Stimulated activated CD8-positive, alpha-beta memory T cell treated with anti-CD3 and anti-CD28 coated beads, Interleukin-2, amount 100 ng/mL, for 1 hour (primary cell): ENCODE measurements at places on chromosomes 5 and 9.

DNA sequence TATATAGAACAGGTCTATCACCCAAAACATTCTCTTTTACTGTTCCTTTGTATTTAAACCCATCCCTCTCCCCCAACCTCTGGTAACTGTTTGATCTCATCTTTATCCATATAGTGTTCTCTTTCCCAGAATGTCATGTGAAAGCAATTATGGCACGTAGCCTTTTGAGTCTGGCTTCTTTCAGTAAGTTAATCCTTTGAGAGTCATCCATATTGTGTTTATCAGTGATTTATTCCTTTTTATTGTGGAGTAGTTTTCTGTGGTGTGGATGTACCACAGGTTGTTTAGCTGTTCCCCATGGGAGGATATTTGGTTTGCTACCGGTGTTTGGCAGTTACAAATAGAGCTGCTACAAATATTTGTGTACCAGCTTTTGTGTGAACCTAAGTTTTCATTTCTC is 38.0 kb downstream of the HMGXB3 start:
- DNase-seq, result no peak

DNA sequence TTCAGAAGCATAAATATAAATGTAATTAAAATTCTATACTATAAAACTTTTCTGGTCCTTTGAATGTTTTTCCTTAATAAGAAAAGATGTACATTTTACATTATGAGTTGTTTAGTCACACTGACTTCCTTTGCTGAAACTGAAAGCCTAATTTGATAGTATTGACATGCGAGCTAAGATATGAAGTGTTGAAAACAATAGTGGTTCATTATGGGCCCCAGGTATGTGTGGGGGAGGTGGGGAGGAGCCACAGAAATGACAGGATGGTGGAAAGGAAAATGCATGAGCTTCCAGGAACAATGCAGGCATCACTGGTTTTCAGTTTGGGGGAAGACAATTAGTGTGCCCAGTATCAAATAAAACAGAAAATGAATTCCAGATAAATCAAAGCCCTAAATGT is 35.4 kb upstream of the RLN1 start:
- no peak for DNase-seq

- DNase-seq, result no peak
Observed at GRCh38 chr5:159330131-159330800, at the start of gene IL12B. Gene IL12B, minus strand, starts transcription at chr5:159330487. Its CDS starts 3,705 bp downstream, at chr5:159326782.

- no peak for DNase-seq
Observed at GRCh38 chr5:106154280-106154716, 1516.4 kb downstream of the EFNA5 start.

- DNase-seq, result no peak
Observed at GRCh38 chr5:135089912-135090311, 55.9 kb upstream of the PITX1 start.

DNA sequence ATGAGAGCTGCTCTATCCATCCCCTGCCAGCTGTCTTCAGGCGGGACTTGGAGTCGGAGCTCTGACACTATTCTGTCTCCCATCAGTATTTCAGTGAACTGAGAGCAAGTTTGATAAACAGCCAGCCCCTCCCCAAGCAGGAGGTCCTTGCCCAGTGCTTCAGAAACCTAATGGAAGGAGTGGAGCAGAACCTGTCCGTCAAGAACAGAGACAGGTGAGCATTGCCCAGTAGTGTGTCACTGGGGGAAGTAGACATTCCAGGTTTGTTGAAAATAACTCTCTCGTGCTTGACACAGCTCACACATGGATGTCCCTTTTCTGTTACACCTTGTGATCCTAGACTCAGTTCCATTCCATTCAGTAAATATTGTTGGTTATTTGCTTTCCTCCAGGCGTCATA is 13.2 kb upstream of the TLX3 start:
- DNase-seq, result no peak

DNA sequence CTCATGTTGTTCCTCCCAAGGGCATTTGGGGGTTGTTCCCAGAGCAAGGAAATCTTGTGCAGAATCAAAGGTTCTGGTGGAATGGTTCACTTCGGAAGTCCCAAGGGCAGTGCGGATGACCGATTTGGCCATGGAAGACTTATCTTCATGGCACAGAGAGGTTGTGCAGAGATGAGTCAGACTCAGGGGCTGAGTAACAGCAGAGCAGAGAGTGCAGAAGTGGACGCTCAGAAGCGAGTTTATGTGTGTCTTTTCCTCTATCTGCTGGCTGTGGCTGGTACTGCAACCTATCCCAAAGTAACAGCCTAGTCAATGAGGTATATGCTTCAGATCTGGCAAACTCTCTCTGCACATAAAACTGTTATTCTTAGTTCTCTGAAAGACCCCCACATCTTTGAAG is 118.1 kb downstream of the DPYSL3 start:
- no peak for DNase-seq

DNA sequence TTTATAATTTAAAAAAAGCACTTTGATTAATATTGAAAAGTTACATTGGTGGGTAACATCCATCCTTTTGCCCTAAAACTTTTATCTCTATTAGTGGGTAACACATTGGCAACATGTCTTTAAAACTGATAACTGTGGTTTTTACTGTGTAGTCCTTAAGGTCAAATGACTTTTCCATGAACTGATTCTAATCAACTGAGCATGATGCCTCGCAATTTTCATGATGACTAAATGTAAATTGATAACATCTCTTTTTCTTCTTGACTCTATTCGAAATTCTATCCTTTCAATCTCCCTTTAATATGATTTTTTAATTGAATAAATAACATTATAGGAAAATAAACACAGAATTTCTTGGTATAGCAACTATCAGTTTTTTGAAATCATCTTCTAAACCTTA is 6.3 kb upstream of the IL5 start:
- DNase-seq, result no peak

DNA sequence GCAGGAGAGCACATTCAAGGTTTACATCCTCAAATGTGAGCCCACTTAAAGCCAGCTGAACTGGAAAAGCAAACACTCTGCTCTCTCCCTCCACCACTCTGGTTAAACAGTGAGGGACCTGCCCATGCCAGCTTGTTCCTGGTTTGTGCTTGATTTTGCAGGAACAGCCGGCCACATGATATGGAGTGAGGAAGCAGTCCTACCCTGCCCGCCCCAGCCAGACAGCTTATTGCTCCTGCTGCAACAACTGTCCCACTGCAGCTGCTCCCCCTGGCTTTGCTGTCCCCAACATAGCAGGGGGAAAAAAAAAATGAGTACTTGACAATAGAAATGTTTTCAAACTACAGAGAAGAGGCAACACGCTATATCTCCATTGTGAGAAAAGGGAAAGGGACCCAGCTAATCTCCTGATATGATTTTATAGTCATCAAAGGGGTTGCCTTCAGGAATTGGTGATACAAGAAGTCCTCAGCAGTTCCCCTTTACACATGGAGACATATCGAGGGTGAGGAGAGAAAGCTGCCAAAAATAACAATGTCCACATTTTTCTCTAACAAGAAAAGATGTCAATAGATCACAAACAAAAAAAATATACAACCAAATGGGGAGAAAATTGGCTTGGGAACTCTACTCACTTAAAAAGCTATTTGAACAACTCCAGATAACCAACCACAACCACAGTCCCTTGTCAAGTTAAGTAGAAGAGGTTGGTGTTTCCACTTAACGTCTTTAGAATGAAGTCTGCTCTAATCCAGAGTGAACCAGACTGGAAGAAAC is 4.6 kb downstream of the MYO10 start:
- DNase-seq, result no peak

DNA sequence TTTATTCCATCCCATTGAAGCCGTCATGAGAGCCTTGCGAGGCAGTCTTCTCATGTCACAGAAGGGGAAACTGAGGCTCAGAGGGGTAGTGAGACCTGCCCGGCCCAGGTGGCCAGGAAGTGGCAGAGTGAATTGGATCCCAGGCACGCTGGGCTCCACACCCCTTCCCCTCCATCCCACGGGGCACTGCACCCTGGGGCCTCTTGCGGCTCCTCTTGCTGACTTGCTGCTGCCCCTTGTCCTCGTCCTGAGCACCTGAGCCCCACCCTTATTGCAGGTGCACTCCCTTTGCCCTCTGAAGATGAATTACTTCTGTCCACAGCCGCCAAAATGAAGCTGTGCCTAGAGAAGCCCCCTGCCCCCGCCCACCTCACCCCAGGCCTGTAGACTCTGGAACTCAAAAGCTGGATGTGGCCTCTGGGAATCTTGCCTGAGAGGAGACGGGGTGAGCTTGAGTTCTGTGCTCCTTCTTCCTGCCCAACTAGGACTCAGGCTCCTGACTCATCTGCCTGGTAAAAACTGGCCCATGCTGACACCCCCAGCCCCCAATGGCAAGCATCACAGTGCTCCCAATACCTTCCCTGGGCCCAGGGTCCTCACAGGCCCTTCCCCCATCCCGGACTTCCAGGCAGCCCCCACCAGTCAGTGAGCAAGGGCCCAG is 6.4 kb downstream of the NEURL1B start:
- DNase-seq, result no peak

GRCh38 chr5:150266871-150267291 is 22.7 kb downstream of the CAMK2A start:
- no peak for DNase-seq

DNA sequence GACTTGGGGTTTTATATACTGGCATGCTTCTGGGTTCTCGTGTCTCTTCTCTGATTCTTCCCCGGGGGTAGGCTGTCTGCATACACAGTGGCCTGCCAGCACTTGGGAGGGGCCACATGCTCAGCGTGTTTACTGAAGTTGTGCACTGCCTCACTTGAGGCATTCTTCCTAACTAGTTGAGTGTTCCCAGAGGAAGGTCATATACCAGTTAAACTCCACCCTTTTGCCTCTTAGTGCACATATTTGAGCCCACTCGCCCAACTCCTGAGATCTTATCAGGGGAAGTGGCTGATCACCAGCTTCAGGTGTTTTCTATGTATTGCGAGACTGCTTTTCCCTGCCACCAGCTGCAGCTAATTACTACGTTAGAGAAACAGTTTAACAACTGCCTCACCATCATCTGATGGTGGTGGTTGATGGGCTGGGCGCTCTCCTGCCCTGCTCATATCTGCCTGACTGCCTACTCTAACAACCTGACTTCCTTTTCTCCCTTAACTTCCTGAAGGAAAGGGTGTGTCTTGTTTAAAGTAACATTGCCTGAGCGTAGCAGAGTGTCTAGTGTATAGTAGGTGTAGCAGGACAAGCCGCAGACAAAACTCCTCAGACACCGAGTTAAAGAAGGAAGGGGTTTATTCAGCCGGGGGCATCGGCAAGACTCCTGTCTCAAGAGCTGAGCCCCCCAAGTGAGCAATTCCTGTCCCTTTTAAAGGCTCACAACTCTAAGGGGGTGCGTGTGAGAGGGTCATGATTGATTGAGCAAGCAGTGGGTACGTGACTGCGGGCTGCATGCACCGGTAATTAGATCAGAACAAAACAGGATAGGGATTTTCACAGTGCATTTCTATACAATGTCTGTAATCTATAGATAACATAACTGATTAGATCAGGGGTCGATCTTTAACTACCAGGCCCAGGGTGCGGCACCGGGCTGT is 60.1 kb upstream of the CLINT1 start:
- DNase-seq, result no peak

DNA sequence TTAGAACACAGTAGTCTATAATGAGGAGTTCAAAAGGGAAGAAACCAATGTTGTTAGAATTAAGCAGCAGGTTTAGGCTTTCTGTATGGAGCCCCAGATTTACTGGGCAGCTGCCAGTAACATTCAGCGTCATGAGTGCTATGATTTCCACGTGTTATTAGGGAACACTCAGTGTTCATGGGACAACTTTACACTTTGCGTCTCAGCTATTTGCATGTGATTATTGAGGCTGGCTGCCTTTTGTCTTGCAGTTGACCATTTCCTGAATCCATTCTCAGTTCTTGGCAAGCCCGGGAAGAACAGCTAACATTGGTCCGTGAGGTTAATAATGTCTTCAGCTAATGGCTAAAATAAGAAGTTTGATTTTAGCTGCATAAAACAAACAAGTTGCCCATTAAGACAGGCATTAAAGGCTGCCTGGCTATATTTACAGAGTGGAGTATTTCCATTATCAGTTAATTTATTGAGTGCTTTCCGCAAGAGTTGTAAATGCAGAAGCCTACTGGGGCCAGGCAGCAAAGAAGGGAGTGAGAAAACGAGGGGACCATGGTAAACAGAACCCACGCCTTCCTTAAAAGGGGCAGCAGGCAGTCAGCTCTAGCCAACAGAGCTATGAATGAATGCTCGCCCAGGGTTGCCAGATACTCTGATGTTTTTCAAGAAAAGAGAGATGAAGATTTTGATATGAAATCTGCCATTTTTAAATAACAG is 120.9 kb downstream of the PIP5K1B start:
- DNase-seq, result no peak

GRCh38 chr9:135268981-135269380 is 181.5 kb downstream of the OLFM1 start:
- no peak for DNase-seq

DNA sequence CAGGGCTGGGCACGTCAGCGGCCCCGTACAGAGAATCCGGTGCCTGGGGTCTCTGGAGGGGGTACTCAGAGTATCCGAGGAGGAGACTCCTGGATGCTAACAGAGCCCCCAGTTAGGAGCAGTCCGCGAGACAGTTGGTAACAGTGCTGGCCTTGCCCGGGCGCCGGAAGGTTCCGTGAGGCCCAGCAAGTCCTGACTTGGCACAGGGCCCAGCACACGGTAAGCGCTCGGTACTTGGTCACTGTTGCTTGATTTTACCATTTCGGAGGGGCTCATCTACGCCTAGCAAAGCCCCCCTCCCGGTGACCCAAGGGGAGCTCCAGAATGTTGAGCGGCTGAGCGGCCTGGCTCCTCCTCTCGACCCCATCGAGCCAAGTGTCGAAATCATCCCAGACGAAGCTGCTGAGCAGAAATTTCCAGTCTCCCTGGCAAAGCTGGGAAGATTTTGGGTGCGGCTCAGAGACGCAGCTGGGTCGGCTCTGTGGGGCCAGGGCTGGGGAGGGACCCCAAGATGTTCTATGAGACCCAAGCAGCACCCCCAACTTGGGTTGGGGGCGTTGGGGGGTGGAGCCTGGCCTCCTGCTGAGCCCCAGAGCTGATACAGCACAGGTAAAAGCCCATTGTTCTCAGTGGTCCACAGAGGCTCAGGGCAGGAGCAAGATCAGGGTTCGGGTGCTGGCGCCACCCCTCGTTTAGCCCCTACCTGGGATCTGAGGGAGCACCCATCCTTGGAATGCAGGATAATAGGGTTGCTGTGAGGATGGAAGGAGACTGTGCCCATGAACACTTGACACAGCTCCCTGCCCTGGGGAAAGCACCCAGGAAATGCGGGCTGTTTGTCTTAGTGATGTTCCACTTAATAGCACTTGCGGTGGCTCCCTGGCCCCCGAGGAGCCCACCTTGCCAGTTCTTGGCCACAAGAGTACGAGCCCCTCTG is 137.2 kb downstream of the C9orf50 start:
- no peak for DNase-seq

GRCh38 chr5:126265917-126266316 is 157.3 kb upstream of the GRAMD2B start:
- DNase-seq, result no peak

GRCh38 chr9:70569070-70569772 is 154.8 kb upstream of the KLF9 start:
- no peak for DNase-seq

DNA sequence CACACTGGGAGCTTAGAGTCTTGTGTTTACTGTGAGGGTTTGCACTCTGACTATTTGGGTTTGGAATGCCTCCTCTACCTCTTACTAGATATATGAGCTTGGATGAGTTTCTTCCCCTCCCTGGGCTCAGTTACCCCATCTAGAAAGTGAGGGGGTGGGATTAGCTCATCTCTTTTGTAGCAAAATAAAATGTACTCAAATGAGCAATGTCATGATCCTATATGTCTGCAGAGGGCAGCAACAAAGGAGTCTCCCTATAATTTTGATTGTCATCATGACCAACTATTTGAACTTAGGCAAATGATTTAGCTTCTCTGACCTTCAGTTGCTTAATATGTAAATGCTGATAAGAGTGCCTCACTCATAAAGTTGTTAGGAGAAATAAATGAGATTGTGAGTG is 109.0 kb downstream of the DPYSL3 start:
- no peak for DNase-seq
